Stimulated activated naive CD4-positive, alpha-beta T cell treated with Interleukin-2 at 50 U/mL for 16 hours (primary cell): ENCODE measurements at places on chromosomes 7 and 10.

- no peak for DNase-seq
Observed at GRCh38 chr10:49612513-49613164, 1.2 kb upstream of the CHAT start.

DNA sequence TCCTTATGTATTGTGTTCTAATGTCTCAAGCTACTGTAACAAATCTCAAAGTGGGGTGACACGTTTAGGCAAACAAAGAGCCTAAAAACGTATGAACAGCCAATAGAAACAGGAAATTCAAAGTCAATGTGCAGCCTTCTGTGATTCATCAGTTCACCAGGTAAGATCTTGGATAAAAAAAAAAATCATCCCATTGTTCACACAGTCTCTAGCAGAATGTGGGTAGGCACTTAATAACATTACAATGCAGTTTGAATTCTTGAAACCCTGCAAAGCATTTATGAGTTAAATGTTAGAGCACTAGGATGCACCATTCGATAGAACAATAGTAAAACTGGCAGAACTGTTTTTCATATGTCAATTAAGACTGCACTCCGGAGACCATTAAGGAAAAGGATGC, 88.2 kb upstream of the HDAC9 start:
- DNase-seq = no peak

- DNase-seq = no peak
Observed at GRCh38 chr10:47034441-47035051, 123.3 kb downstream of the PTPN20 start.

DNA sequence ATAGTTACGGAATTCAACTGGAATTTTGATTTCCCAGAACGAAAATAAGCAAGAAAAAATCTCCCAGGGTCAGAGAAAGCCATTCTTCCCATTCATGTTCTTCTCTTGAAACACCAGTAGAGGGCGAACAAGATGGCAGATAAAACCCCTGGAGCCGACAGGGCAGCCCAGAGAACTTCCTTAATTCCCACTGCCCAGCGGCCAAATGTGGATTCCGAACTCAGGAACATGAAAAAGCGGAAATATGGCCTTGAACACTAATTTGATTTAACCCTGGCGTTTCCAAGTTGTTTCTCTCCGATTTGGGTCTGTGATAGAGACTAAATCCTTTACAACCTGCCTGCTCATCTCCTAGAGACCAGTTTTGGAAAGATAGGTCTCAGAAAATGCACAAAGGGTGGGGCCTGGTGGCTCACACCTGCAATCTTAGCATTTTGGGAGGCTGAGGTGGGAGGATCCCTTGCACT, 100.7 kb upstream of the WAC start:
- DNase-seq = no peak

DNA sequence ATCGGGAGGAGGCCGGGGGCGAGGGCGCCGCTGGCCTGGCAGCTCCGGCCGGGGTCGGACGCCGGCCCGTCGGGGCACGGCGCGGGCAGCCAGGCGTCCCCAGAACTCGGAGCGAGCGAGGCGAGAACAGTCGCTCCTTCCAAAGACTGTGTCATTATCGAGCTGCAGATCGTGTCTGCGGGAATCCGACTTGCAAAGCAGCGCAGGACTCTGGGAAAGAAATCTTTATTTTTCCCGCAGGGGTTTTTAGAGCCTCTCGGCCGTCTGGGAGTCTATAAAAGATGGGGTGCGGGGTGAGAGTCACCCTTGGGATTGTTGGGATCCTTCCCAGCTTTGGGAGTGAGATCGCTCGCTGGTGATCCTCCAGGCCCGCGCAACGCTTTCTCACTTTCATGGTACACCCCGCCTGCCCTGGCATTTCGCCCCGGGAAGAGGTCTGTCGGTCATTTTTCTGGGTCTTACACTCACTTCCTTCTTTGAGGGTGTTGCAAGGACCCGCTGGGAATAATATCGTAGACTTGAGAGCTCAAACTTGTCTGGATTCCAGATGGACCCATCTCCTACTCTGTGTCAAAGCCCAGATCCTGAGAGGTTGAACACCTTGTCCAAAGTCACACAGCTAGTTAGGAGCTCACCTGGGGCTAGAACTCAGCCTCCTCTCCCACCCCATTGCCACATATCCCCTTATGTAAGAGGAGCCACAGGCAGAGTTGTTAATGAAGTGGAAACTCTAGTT, 1.0 kb downstream of the UBTD1 start:
- DNase-seq = no peak

DNA sequence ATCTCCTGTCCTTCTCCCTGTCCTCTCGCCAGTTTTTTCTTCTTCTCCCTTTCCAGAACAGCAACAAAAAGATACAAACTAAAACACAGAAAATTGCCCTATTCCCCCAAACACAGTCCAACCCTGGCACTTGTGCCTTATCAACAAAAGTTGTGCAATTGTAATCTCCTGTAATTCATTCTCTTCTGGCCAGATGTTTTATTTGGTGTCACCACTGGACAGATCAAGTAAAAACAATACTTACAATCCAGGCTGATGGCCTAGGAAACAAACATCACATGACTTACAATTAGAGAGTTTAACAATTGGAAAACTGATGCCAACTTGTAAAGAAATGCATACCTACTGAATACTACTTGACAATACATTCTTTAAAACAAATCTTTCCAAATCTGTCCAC, 231.6 kb downstream of the ETV1 start:
- DNase-seq = no peak

GRCh38 chr7:98049034-98049433, 57.6 kb upstream of the LMTK2 start:
- DNase-seq = no peak

GRCh38 chr7:99209781-99210180, 1.9 kb upstream of the KPNA7 start:
- DNase-seq = no peak

DNA sequence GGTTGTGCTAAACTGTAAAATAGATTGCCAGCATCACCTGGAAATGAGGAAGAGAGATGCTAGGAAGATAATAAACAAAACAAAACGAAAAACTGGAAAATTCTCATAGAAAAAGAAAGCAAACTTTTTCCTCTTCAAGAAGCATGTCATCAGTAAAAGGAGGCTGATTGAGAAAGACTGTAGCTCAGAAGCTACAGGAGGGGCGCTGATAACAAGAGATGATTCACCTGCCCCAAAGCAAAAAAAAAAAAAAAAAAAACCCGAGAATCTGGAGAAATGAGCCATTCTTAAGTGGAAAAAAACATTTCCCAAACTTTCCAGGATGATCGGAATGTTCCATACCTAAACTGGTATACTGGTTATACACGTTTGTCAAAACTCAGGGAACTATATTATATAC, 130.5 kb upstream of the C1QL3 start:
- DNase-seq = no peak

- DNase-seq = no peak
Observed at GRCh38 chr10:36499693-36500092, 625.7 kb upstream of the ANKRD30A start.

GRCh38 chr10:73506491-73506890, 10.7 kb upstream of the PPP3CB start:
- DNase-seq = no peak

DNA sequence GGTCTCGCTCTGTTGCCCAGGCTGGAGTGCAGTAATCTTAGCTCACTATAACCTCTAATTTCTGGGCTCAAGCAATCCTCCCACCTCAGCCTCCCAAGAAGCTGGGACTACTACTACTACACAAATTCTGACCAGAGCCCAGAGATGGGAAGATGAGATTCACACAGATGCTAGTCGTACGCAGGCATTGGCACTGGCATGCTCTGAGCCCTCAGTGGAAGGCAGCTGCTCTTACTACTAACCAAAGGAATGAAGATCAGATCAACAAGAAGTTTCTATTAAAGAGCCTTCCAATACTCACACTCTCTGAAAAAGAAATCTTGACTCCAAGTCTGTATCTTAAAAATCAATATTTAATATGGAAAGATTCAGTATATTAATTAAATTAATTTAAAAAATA, 10.7 kb downstream of the GDF2 start:
- no peak for DNase-seq

- DNase-seq = no peak
Observed at GRCh38 chr7:119283353-119283752, 989.6 kb upstream of the KCND2 start.

DNA sequence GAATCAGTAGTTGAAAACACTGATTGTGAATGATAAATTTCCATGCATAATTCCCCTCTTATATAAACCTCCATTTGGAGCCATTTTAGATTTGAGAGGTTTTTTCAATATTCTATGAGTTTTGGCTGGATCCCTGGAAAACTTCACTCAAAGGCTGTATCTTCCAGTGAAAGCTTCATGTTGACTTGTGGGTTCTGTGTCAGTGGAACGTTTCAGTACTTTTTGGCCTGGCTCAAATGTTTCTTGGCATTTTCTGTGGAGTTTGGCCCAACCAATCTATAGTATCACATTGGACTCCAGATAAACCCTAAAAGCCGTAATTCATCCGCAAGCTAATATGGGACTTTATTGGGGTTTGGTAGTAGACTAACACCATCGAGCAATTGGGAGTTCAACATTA, 172.6 kb upstream of the PRPS1L1 start:
- no peak for DNase-seq

DNA sequence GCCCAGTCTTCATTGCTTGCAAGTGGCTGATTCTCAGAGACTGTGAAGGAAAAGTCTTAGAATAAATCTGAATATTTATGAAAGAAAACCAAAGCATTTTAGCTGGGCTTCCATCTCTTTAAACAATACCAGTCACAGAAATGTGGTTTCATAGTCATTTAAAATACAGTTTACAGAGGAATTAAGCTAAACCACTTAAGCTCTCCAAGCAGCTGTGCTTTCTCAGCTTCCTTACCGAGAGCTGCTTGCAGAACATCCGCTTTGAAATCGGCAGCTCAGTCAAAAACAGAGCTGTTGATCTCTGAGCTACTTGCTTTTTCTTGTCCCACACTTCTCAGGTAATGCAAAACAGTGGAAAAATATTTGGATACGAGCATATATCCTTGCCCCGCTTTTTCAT, 134.5 kb downstream of the DYNC1I1 start:
- no peak for DNase-seq

GRCh38 chr10:94938383-94938782, at the start of gene CYP2C9:
TSS of gene CYP2C9 (plus strand) at chr10:94938658. CDS start at chr10:94938683, 25 bp downstream.
- no peak for DNase-seq

DNA sequence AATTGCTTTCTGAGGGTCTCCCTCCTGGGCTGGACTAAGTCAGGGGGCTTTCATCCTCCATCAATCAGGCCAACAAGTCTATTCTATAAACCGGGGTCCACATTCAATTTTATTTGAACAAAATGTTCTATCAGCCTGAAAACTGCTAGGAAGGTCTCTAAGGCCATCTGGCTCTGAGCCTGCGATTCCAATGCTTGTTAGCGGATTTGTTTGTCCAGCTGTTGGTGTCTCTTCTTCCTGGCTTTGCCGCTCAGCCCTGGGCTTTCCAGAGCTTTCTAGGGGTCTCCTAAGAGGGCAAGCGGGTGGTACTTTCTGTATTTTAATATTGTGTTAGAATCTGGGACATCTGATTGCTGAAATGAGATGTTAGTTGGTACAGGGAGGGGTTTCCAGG, 136.7 kb downstream of the VIPR2 start:
- DNase-seq = no peak

GRCh38 chr10:5595591-5595990, 70.8 kb downstream of the ASB13 start:
- DNase-seq = no peak

DNA sequence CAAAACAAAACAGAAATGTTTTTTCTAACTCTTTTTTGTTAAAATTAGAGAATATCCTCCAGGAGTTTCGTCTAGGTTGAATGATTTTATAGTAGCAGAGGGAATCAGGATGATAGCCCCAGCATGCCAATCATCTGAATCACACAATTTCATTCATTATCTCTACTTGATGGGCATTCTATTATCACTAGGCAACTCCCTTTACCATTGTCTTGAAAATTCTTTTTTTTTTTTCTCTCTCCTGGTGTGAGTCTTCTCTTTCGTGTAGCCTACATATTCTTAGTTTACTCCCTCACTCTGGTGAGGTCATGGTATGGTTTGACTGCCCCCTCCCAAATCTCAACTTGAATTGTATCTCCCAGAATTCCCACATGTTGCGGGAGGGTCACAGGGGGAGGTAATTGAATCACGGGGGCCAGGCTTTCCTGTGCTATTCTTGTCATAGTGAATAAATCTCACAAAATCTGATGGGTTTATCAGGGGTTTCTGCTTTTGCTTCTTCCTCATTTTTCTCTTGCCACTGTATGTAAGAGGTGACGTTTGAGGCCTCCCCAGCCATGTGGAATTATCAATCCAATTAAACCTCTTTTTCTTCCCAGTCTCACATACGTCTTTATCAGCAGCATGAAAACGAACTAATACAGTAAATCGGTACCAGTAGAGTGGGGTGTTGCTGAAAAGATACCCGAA, 105.0 kb downstream of the OTUD1 start:
- DNase-seq = no peak

DNA sequence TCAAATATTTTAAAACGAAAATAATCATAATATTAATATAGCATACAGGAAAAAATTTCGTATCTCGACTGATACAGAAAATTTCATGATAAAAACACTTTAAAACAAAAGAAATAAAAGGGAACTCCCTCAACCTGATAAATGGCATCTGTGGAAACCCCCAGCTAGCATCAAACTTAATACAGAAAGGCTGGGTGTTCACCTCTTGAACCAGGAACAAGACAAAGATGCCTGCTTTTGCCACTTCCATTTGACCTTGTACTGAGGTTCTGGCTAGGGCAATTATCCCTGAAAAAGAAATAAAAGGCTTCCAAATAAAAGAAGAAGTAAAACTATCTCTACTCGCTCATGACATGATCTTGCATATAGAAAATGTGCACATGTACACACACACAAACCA, 2.5 kb upstream of the ALOX5 start:
- DNase-seq = no peak

- DNase-seq = no peak
Observed at GRCh38 chr7:40186586-40186985, 51.8 kb downstream of the SUGCT start.

- DNase-seq = no peak
Observed at GRCh38 chr10:100897976-100898375, 14.8 kb upstream of the SLF2 start.

GRCh38 chr10:100520811-100521210, 1.1 kb upstream of the SEC31B start:
- no peak for DNase-seq

DNA sequence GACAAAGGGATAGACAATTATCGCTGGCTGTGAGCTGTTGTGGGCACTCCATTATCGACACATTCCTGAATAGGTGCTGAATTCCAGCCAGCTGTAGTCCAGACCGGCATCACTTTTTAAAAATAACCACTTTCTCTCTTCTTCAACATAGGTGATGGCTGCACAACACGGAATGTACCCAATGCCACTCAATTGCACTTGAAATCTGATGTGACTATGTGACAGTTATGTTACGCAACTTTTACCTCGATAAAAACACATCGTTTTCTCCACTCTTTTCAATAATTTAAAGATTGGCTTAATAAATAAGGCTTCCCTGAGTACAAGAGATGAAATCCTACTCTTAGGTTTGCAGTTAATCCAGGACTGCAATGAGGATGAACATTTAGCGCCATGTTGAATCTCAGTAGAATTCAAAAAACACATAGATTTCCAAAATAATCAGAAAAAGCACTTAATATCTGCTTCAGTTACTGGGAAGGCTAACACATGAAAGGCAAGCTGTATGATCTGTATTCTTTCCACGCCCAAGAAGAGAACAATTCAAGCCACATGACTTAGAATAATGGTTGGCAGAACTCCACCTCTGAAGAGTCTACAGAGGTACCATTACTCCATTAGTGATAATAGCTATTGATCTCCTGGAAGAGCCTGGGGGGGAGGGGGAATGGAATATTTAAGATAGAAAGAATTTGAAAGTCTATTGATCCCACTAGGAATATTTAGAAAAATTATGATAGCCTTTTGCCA, 3.6 kb downstream of the YWHAG start:
- DNase-seq = no peak
